CD4-positive, alpha-beta T cell treated with Interleukin-17A for 4 hours (primary cell): ENCODE measurements at places on chromosomes 7 and 10.

- DNase-seq, result no peak
These were observed 53.7 kb upstream of the SEMA3A start for GRCh38 chr7:84248267-84248666.

- peak; percentile 67 for DNase-seq
These were observed at the start of gene GIMAP6 for GRCh38 chr7:150631866-150632864. Gene GIMAP6 (minus strand): TSS chr7:150632385. CDS start chr7:150630142, 2,243 bp downstream.

DNA sequence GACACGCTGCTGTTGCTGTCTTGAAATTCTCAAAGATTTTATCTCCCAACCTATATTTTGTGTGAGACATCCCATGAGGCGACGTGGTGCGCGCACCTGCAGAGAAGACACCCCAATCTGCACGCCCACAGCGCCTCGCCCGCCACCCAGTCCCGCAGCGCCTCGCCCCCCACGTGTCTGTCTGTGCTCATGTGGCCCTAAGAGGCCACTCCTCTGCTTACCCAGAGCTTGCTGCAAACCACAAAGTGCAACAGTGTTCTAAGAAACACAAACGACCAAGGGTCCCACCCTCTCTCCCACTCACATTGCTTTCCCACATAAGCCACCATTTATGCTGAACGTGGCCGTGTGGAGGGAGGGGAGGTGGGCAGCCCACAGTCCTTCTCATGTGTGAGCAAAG is 287.2 kb downstream of the PTPRN2 start:
- DNase-seq, result no peak

DNA sequence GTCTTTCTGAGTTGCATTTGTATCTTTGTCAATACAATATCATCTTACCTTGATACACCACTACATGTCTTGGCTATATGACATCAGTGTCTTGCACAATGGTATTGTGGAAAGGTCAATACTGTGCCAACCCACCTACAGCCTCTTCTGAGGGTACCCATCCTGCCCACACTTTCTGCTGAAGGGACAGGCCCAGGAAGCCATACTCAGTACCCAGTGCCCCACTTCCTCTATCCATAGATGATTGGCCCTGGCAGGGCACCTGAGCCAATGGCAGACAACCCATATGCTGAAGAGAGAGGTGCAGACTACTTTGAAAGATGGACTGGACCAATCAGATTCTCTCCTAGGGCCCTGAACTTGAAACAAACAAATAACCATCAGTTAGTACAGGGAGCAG is 152.0 kb upstream of the ADO start:
- DNase-seq, result no peak

GRCh38 chr10:58967551-58968388 is 208.7 kb upstream of the PHYHIPL start:
- no peak for DNase-seq

GRCh38 chr7:89067048-89067447 is 271.5 kb upstream of the TEX47 start:
- DNase-seq, result no peak

DNA sequence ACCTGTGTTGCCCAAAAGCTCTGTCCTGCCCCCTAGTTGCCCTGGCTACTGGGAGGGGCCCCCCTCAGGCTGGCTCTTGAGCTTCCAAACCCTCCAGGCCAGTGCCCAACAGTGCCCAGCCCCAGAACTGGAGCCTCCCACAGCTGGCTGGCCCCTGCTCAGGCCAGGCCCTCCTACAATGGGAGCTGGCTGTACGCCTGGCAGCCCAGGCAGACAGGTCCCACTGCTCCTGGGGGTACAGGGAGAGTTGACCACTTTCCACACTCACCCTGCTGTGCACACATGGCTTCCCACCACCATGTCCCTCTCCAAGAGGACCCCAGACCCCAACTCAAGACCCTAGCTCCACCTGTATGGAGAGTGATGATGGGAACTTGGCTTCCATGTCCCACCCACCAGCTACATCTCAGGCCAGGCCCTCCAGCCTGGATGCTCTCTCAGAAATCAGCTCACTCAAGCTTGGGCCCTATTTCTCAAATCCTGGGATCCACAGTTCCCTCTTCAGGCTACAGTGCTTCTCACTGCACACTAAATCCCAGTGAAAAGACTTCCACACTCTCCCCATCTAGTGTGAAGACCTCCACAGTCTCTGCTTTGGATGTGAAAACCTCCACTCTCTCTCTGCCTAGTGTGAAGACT is 92.6 kb downstream of the OAT start:
- no peak for DNase-seq

- no peak for DNase-seq
These were observed 191.1 kb downstream of the ZMYND11 start for GRCh38 chr10:326350-326749.

- no peak for DNase-seq
These were observed 63.2 kb downstream of the SMURF1 start for GRCh38 chr7:99080679-99081078.

DNA sequence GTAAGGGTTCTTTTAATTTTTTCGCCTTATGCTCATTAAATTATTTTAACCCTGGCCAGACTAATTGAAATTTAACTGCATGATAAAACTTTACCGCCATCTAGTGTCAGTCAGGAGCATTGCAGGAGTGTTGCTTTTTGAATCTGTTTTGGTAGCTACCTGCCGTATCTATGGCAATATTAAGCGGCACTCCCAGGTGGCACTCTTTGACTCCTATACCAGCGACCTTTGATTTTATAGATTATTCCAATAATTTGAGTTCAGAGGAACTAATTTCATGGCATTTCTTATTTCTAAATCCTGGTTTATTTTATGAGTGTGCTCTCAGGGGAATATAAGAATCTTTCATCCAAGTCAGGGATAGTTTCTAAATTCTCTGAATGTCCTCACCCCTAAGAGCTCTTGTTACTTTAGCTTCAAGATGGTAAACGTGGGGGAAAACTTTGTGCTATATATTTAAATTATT is 198.9 kb downstream of the REEP3 start:
- DNase-seq, result peak; percentile 66

DNA sequence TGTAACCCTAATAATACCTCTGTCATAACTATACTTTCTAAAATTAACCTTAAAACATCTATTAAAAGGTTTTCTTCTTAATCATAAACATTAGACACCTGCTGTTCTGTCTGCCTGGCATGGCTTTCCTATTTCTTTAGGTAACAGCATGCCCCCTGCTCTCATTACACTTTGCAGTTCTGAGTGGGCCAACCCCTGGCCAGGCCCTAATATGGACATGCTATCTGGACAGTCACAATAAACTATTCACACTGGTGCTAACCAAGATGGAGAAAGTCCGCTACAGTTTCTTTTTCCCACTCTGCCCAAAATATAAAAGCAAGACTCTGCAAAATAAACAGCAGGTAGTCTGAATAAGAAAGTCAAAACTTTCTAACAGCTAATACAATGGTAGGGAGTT is 84.0 kb downstream of the ELAPOR2 start:
- no peak for DNase-seq

GRCh38 chr7:142854372-142855113 is at the start of gene EPHB6:
Gene EPHB6 (plus strand): TSS chr7:142855076. CDS start chr7:142863228, 8,152 bp downstream.
- DNase-seq, result peak; percentile 82

DNA sequence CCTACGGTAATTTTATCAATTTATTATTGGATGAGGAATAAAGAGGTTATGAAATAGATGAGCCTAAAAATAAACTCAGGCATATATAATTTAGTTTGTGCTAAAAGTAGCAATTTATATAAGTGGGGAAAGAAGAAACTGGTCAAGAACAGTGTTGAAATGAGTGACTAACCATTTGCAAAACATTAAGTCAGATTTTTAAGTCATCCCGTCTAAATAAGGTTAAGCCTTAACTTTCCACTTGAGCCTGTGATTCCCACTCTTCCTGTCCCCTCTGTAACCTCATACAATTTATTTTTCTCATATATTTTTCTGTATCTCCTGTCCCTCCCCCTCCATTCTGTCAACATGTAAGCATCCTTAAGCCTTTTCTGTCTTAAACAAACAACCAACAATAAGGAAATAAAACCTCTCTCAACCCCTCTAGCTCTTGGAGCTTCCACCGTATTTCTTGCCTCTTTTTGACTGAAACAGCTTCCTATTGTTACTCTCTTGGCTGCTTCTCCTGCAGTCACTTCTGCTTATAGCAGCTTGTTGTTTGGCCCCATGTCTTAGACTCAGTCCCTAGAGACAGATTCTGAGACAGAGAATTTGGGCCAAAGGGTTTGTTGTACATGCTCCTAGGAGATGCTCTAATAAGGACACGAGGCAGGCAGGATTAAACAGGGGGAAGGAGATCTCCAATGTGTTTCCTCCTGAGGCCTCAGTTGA is 109.7 kb downstream of the GNAI1 start:
- no peak for DNase-seq

GRCh38 chr7:40230101-40230500 is 95.3 kb downstream of the SUGCT start:
- no peak for DNase-seq

GRCh38 chr7:151080067-151080521 is 515 bp downstream of the FASTK start:
- DNase-seq, result peak; percentile 25

DNA sequence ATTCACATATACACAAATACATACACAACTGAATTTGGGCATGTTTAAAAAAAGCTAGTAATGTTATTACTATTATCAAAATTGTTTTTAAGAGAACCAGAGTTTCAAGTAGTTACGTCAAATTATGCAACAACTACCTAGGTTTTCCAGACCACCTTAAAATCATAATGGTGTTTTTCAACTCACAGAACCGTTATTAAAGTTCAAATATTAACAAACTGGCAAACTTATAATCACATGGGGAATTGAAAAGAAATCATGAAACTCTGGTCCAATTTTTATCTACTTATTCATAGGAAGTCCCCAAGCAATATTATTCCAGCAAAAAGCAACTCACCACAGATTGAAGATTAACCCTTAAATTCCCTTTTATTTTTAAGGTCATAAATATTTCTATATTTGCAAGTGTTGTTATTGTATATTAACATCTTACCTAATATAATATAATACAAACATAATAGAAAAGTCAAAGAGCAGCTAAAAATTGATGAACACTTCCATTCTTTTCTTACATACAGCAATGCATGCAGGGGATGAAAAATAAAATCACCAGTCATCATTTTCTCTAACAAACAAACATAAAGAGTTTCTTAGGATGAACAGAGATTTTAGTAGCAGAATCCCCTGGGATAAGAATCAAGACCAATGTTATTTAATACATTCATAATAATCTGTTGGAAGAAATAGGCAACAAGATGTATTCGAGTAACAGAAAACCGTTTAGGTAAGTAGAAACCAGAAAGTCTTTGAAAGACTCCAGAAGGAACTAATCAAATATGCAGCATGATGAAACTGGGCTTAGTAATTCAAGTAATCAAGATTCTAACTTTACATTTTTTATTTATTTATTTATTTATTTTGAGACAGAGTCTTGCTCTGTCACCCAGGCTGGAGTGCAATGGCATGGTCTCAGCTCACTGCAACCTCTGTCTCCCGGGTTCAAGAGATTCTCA is 391.1 kb downstream of the PARD3 start:
- DNase-seq, result no peak

GRCh38 chr10:72712136-72712535 is 20.2 kb downstream of the MCU start:
- no peak for DNase-seq

GRCh38 chr10:92699518-92700381 is 10.0 kb downstream of the HHEX start:
- DNase-seq, result peak; percentile 39

- no peak for DNase-seq
These were observed 173.9 kb downstream of the ZNF438 start for GRCh38 chr10:30857803-30858202.

DNA sequence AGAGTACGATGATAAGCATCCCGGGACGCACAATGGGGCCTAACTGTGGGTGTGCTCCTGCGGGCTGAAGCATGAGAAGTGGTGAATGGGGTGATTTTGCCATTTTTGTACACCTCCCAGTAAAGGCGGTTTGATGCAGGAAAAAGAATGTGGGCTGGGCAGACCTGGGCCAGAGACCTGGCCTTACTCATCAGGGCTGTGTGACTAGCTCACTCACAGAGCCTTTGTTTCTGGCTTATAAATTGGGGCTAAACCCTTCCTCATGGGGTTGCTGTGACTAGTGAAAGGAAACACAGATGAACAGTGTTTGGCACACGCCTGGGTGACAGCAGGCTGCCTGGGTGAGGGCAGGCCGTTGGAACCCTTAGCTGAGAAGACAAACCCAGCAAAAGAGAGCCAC is 18.0 kb downstream of the RRP12 start:
- no peak for DNase-seq

DNA sequence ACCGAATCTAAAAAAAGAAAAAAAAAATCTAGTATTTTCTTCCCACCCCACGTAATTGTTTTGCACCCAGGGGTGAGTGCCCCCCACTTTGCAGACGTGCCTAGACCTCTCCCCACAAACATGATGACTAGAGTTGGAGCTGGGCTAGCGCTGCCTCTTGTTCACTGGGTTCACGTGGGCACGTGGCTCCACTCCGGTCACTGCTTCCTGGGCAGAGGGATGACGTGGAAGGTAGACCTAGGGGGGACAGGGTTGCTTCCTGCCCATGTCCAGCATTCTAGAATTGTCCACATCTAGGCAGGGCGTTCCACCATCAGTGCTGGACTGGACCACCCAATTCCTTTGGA is 861 bp upstream of the LIMK1 start:
- DNase-seq, result no peak
